ENCODE measurements at places on chromosomes 16 and 17.

DNA sequence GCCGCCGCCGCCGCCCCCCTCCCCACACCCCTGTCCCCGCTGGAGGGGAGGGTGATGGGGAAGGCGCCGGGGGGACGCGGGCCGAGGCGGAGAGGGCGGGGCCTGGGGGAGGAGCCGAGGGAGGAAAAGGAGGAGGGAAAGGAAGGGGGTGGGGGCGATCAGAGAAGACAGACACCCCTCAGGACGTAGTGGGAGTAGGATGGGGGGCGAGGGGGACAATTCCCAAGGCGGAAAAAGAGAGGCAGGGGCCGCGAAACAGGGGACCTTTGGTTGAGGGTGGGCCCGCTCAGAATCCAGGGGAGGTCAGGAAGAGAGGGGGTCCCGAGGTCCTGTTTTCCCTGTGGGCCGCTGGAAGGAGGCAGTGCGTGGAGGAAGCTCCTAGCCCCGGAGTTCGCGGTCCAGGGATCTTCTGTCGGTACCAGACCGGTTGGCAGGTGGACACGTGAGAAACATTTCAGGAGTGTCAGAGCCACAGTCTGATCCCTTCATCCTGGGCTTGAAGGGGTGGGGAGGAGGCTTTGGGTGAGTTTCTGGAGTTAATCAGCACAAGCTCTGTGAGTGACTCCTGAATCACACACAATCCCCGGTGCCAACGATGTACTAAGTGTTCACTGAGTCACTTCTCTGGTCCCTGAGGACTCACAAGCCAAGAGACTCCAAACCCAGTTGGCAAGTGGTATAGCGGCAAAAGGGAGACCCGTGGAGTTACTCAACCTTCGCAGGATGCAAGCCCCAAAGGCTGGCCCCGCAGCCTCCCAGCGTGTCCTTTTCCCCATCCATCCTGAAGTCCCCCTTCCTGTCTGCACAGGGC lies at the start of gene XYLT1:
XYLT1 (minus strand) TSS at position 53 of the 811 bp plus-strand sequence. CDS start 164 bp downstream, outside the sequence.
- DNase-seq = peak; percentile 61

DNA sequence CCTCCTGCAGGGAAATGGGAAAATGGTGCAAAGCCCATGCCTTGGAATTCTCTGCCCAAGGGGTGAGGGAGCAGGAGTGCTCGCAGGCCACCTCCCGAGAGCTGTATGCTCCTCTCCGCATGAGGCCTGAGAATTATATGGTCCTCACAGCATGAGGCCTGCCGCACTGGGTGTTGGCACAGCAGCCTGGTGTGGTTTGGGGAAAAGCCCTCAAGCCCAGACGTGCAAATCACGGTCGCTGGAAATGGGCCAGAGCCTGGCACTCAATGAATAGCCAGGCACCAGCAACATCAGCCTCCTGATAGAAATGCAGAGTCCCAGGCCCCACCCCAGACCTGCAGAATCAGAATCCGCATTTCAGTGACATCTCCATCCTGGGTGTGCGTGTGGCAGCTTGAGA lies 156.4 kb upstream of the FOXF1 start:
- DNase-seq = no peak

GRCh38 chr17:77933777-77934398 lies 24.6 kb upstream of the TNRC6C start:
- no peak for DNase-seq

GRCh38 chr17:65100316-65101140 lies 36.6 kb upstream of the RGS9 start:
- peak; percentile 85 for DNase-seq

- peak; percentile 57 for DNase-seq
Measured at GRCh38 chr17:40355123-40355803, 9.3 kb downstream of the GJD3 start.

- no peak for DNase-seq
Measured at GRCh38 chr17:75262112-75262606, 480 bp downstream of the MRPS7 start.

- DNase-seq = no peak
Measured at GRCh38 chr16:24917891-24918290, 72.1 kb downstream of the SLC5A11 start.

DNA sequence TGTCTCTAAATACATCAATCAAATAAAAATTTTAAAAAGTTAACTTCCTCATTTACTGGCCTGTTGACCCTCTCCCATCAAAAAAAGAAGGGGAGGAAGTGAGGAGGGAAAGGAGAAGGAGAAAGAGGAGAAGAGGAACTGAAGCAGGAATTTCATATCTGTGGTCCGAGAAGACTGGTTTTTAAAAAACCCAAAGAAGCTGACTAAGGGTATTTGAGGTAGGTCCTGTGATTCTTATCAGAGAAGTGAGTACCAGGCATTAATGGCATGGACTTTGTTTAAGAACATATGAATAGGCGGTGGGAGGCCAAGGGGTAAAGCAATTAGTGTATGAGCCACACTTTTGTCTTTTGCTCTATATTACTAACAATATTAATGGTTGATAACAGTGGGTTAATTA lies 2.0 kb downstream of the SLC46A1 start:
- no peak for DNase-seq

- no peak for DNase-seq
Measured at GRCh38 chr16:83579436-83579835, 228.3 kb upstream of the HSBP1 start.

- no peak for DNase-seq
Measured at GRCh38 chr16:4325253-4325758, 9.4 kb downstream of the GLIS2 start.

GRCh38 chr17:78957128-78957527 lies 22.6 kb downstream of the LGALS3BP start:
- no peak for DNase-seq

- DNase-seq = no peak
Measured at GRCh38 chr17:43599835-43600234, 53.7 kb upstream of the ETV4 start.

DNA sequence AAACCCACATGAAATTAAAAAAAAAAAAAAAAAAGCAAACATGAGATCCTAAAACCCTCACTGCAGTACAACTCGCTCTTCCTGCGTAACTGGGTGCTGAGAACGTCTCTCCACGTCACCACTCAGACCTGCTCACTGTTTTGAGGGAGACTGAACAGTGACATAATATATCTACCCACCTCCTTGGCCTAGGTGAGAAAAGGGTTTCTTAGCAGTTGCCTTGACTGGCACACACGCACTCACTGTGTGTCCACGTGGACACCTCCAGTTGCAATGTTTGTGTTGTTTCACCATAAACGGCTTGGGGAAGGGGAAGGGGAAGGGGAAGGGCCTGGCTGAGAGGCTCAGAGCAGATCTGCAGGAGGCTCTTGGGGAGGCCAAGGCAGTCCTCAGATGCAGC lies 32.0 kb downstream of the FANCA start:
- DNase-seq = no peak

GRCh38 chr17:39605492-39606433 lies 2.0 kb downstream of the NEUROD2 start:
- no peak for DNase-seq

DNA sequence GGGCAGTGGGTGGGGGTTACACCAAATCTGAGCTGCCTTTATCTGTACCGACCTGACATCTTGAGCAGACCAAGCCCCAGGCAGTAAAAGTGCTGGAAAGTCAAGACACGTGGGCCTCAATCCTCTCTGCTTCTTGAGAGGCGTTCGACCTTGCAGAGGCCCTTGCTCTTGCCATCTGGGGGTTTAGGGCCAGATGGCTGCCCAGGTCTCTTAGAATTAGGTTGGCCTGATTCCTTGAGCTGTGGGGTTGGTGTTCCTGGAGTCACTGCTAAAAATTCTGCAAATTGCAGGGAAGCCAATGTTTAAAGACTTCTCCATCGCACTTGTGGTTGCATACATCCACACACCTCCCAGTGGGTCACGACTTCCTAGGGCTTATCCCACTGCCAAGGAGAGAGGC lies 238.2 kb upstream of the ASIC2 start:
- no peak for DNase-seq

- DNase-seq = no peak
Measured at GRCh38 chr17:80223142-80223815, 3.1 kb downstream of the SLC26A11 start.

Data from prostate gland (tissue), 2 donors.